Stimulated activated CD8-positive, alpha-beta memory T cell treated with anti-CD3 and anti-CD28 coated beads, Interleukin-4, amount 100 ng/mL, for 1 hour (primary cell): ENCODE measurements at places on chromosomes 6 and 20.

DNA sequence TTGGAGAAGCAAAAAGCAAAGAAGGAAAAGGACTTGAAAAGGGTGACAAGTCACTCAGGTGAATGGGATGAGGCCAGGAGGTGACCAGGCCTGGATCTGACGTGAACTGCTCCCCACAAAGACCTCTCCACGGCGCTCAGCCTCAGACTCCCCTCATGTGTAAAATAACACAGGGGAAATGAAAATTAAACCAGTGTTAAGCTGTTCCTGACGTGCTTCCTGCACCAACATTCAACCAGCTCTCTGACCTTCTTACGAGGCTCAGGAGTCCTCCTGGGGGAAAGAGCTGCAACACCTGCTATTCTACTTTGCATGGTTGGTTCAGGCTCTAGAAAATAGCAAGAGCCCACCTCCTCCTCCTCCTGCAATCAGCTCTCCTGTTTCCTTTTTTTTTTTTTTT, 256.7 kb downstream of the ATXN1 start:
- DNase-seq: no peak

GRCh38 chr6:117595099-117595923, 7.0 kb downstream of the GOPC start:
- no peak for DNase-seq

GRCh38 chr6:137226697-137227096, 7.5 kb upstream of the IFNGR1 start:
- no peak for DNase-seq

- DNase-seq: no peak
Measured at GRCh38 chr6:34370361-34370760, 22.1 kb downstream of the NUDT3 start.

GRCh38 chr6:139490482-139490881, 116.0 kb upstream of the CITED2 start:
- no peak for DNase-seq

DNA sequence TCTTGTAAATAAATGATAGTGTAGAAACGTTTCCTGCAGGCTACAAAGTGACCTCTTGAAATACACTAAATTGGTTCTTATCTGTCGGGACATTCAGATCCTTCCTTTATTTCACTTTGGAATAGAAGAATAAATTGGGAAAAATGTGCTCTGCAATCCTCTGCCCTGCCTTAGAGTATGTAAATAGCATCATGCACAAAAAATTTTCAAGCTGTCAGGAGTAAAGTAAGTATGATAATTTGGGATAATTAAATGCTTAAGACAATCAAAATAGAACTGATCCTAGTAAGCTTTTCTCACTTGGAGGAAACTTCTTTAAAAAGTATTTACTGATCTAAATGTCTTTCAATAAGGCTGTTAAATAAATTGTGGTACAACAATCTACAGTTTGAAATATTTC, 3.1 kb upstream of the TPBG start:
- no peak for DNase-seq

GRCh38 chr6:6626187-6626586, 37.7 kb downstream of the LY86 start:
- no peak for DNase-seq

- no peak for DNase-seq
Measured at GRCh38 chr6:130136798-130137197, 86.0 kb downstream of the SAMD3 start.
